ENCODE measurements at places on chromosomes 12 and 14.

- DNase-seq, result no peak
These were observed 156.4 kb downstream of the PLCZ1 start for GRCh38 chr12:18581232-18581962.

DNA sequence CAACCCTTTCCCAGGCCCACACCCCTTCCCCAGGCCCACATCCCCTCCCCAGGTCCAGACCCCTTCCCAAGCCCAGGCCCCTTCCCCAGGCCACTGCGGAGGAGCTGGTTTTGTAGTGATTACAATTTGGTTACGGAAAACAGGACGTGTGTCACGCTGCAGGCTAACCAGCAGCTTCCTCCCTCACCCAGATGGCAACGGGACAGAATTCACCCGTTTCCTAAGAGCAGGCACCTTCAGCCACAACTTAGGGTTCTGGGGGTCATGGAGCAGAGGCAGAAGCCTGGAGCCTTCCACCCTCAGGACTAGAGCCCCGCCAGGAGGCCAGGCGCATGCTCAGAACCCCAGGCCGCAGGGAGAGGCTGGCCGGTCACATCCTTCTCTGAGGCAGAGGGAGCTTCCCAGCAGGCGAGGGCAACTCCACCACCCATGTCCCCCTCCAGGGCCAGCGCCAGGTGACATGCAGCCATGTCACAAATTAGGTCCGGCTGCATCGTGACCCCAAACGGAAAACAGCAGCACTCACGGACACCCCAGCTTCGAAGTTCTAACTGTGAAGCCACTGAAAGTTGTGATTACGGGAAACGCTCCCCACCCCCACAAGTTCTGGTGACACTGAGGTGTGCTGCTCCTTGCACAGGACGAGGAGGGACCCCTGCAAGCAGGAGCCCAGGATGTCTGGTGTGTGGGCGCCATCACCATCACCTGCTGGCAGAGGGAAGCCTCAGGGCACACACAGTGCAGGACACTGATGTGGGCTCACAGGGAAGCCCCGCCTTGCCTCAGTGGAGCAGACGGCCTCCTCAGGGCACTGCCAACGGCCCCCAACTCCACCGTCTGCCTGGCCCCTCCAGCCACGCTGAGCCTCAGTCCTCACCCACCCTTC lies 7.7 kb downstream of the BRF1 start:
- no peak for DNase-seq

DNA sequence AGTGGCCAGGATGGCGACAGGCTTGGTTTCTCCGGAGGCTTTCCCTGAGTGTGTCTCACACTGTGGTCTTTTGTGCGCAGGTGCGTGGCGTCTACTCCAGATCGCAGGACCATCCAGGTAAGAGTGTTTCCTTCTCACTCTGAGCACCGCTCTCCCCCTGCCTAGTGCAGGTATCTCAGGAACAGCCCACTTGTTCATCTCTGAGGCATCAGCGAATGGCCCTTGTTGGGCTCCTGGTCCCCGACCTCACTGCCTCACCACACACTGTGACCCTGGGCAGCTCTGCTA lies 781 bp downstream of the ADGRD1 start:
- no peak for DNase-seq

DNA sequence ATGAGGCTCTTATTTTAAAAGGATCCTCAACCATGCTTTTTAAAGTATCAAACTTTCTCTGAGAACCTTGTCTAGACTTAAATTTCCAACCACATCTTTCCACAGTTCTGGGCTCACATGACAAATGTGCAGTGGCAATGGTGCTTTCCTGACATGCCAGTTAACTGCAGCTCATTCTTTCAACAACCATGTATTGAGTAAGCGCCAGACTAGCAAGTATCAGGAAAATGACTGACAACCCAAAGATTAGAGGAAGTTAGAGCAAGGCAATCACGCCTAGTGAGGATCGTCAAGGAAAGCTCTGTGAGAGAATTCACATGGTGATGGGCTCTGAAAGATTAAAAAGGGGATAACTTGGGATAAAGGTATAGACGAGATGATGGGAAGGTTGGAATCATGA lies 35.8 kb downstream of the FLVCR2 start:
- no peak for DNase-seq

- DNase-seq, result no peak
These were observed 1.1 kb downstream of the CD63 start for GRCh38 chr12:55727643-55728185.

DNA sequence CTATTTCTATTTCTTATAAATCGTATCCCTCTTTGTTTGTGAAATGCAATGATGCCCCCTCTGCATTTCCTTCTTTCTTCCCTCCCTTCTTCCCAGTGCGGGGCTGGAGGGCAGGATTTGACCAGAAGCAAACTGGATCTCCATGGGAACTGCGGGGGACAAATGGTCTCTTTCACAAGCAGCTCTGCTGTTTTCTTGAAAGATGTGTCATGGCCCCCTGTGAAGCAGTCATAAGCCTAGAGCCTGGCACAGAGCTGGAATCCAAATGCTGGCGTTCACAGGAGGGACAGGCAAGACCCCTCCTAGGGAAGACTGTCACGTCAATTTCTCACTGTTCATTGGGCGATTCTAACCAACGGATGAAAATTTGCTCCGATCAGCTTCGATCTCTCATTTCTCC lies 203.5 kb upstream of the NOS1 start:
- no peak for DNase-seq

GRCh38 chr14:60630129-60630528 lies 19.1 kb downstream of the SIX1 start:
- no peak for DNase-seq

Measured in NCI-H2107 (cell line).